HuH-7 (cell line): ENCODE measurements at places on chromosomes 12 and 14.

DNA sequence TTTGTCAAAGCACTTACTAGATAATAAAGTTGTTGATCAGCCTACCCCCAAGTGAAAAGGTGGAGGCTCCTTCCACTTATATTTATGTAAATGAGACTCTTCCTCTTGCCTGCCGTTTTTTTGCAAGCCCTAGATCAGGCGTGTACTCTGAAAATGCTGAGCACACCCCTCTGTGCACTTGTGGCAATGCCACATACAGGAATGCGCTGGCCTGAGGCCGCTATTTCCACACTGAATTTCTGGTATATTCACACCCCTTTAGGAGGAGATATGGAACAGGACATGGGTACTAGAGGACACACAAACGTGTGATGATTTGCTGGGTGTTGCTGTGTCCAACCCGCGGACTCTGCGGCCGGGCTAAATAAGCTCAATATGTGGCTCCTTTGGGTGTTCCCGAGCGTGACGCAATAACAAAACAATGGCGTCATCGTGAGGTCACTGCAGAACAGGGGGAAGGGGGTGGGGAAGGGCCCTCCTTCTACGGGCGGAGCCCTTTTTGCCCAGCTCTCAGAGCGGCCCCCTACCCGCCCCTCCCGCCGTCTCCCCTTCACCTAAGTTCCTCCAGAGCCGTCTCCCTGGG is 554 bp upstream of the TSPAN31 start:
- peak; percentile 69 for DNase-seq

DNA sequence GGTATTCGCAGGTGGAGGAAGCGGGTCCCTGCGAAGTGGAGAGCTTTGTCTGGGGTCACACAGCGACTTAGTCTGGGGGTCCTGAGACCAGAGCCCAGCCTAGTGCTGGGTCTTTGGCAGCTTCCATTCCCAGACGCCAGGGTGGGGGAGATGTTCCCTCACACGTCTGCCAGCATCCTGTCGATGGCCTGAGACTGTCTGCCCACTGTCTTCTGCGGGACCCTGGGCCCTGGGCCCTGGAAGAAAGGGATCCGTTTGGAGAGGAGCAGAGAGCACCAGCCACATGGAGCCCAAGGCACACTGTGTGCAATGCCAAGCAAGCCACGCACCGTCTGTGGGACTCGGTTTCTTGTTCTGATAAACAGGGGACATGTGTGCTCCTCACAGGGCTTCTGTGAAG is 197.2 kb downstream of the KIF26A start:
- DNase-seq: no peak

DNA sequence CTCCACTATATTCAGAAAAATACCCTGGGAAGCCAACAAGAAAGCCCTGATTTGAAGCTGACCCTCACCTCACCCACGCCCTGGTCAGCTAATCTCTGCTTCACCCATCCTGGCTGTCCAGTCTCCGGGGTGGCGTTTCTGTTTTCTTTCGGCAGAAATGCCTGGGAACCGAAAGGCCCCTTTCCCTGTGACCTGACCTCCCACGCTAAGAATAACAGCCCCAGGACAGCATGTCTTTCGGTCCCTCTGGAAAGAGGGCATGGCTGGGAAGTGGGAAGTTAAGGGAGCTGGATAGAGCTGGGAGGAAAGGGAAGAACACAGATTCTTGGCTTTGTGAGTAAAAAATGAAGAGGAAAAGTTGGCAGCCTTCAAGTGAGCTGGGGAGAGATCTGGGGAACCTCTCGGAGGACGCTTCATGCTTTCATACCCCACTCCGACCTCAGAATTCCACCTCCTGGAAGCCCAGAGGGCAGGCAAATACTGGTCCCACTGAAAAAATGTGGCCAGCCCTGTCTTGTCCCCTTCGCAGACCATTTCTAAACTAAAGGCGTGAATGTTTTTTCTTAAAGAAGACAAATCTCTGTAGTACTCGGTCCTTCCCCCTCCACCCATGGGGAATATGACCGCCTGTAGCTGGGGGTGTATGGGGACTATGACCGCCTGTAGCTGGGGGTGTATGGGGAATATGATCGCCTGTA is 163.0 kb upstream of the FKBP4 start:
- no peak for DNase-seq

DNA sequence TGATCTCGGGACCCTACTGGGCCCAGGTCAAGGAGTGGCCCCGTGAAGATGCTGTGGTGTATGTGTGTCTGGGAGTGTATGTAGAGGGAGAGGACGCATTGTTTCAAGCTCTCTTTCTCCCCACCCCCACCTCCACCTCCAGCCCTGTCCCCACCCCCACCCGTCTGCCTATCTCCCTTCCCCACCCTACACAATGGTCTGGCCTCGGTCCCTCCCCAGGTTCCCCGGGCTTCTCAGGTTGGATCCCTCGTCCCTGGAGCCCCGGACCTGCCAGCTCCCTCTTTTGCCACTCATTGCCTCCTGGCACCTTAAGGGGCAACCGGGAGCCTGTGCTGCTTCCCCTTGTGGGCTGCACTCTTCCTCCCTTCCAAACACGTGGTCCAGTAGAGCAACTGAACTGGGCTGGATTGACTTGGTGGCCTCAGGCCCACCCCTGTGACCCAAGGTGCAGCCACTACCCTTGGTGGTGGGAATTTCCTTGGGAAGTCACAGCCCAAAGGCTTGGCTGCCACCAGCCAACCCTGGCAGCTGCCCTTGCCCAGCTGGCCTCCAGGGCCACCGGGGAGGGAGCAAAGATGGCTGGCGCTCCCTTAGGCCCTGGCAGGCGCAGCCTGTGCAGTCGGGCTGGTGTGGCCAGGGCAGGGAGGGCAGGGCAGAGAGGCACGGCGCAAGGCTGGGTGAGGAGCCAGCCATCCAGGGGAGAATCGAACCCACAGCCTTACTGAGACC is 628 bp downstream of the VRTN start:
- no peak for DNase-seq

- no peak for DNase-seq
These were observed 68.3 kb downstream of the PPP2R5E start for GRCh38 chr14:63474844-63475243.

GRCh38 chr14:34920339-34920738 is 45.2 kb upstream of the BAZ1A start:
- no peak for DNase-seq

DNA sequence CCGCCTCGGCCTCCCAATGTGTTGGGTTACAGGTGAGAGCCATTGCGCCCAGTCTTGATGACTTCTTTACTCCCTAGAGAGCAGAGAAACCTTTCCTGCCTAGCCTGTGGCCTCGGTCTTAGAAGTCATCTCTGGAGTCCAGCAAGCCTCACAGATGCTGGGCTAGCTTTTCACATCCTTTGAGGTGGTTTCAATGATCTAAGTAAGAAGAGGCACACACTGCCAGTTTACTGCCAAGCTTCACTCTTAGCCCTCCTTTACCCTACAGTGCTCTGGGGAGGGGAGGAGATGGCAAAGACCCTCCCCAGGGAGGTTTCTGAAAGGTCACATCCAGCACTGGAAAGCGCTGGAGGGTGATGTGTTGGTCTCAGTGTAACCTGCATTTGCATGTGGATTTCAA is 304.8 kb downstream of the PCNX1 start:
- no peak for DNase-seq
